ENCODE measurements at places on chromosomes 11 and 22. TPM values are rescaled to one million over a fixed set of nuclear protein-coding genes. Genes with fewer than 3 reads are reported as not detected.

DNA sequence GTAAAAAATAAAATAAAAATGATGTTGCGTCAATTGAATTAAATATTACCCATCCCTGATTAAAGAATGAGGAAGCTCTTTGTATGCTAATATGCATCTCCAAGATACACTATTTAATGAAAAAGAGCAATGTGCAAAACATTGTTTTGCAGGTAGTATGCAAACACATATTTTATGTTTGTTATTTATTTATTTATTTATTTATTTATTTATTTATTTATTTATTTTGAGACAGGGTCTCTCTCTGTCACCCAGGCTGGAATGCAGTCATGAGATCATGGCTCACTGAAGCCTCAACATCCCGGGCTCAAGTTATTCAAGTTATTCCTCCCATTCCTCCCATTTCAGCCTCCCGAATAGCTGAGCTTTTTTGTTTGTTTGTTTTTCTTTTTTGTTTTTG is 7.2 kb upstream of the CHST1 start:
- no peak for DNase-seq
- no peak overlapping the region for H3K4me3 ChIP-seq
- no peaks in the 10 kb centered on the region for H3K36me3 ChIP-seq
- peaks cover 12% of the 10 kb centered on the region for H3K27me3 ChIP-seq

- H3K27me3 ChIP-seq: no peaks in the 10 kb centered on the region
- no peak overlapping the region for H3K27ac ChIP-seq
- H3K36me3 ChIP-seq: peaks cover 23% of the 10 kb centered on the region
- H3K4me1 ChIP-seq: peaks cover 71% of the 10 kb centered on the region
- DNase-seq: no peak
Measured at GRCh38 chr11:82998697-82999096, 73.0 kb downstream of the RAB30 start.

DNA sequence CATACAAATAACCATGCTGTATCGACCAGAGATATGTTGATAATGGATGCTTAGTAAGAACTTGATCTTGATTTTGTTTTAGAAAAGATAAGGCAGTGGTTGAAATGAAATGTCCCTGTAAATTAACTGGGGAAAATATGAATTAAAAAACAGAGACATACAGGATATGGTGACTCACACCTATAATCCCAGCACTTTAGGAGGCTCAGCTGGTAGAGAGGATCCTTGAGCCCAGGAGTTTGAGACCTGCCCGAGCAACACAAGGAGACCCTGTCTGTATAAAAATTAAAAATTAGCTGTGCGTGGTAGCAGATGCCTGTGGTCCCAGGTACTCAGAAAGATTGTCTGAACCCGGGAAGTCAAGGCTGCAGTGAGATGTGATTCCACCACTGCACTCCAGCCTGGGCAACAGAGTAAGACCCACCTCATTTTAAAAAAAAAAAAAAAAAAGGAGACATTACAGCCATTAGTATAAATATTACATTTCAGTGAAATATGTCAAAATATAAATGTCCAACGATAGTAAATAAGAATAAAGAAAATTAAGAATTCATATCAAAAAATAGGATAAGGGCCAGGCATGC is 4.6 kb downstream of the PICALM start:
- peak overlapping the region; percentile 95 for H3K4me3 ChIP-seq
- peaks cover 39% of the 10 kb centered on the region for H3K4me1 ChIP-seq
- no peaks in the 10 kb centered on the region for H3K27me3 ChIP-seq
- DNase-seq: no peak

- no peak overlapping the region for H3K27ac ChIP-seq
- H3K4me1 ChIP-seq: no peaks in the 10 kb centered on the region
- no peak for DNase-seq
Measured at GRCh38 chr22:40932396-40932795, 18.8 kb upstream of the RBX1 start.

DNA sequence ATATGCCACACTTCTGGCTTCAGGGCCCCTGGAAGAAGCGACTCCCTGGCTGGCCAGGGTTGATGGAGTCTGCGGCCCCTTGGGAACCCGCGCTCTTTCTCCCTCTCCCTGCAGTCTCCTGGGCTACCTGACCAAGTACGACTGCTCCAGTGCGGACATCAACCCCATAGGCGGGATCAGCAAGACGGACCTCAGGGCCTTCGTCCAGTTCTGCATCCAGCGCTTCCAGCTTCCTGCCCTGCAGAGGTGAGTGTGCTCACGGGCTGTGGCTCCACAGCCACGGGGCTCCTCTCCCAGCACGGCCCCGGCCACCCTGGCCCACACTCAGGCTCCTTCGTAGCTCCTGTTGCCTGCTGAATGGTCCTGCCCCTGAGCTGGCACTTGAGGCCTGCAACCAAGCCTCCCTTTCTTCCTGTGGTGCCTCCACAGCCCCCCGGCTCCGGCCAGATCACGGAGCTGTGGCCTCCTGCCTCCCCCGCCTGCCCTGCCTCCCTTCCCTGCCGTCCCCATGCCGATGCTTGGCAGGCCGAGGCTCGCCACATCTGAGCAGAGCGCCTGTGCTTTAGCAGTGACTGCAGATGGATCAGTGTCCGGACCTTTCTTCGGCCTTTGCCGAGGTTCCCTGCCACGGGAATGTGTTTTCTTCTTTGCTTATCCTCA is 36.2 kb upstream of the KRTAP5-7 start:
- H3K4me1 ChIP-seq: peaks cover 23% of the 10 kb centered on the region
- no peak for DNase-seq
- no peak overlapping the region for H3K4me3 ChIP-seq

DNA sequence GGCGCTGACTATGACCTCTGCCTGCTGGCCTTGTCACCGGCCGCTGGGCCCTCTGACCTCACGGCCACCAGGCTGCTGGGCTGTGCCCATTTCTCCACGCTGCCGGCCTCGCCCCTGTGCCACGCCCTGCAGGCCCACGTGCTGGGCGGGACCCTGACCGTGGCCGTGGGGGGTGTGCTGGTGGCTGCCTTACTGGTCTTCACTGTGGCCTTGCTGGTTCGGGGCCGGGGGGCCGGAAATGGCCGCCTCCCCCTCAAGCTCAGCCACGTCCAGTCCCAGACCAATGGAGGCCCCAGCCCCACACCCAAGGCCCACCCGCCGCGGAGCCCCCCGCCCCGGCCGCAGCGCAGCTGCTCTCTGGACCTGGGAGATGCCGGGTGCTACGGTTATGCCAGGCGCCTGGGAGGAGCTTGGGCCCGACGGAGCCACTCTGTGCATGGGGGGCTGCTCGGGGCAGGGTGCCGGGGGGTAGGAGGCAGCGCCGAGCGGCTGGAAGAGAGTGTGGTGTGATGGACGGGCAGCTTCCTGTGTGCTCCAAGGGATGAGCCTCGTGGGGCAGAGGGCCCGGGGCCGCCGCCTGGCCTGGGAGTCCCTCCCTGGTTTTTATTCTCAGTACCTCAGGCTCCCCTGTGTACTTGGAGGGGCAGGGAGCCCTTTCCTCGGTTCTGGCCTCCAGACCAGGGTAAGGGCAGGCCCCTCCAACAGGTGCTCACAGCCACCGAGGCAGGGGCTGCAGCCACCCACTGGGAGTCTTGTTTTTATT is 3.0 kb downstream of the LRFN4 start:
- H3K4me3 ChIP-seq: no peak overlapping the region
- no peaks in the 10 kb centered on the region for H3K36me3 ChIP-seq
- no peak for DNase-seq
- H3K27me3 ChIP-seq: no peaks in the 10 kb centered on the region
- H3K27ac ChIP-seq: no peak overlapping the region
- H3K4me1 ChIP-seq: peaks cover 3% of the 10 kb centered on the region

- H3K27ac ChIP-seq: no peak overlapping the region
- H3K4me3 ChIP-seq: no peak overlapping the region
- H3K4me1 ChIP-seq: no peaks in the 10 kb centered on the region
Measured at GRCh38 chr11:125148743-125149142, 15.8 kb upstream of the PKNOX2 start.

Gene ACR
- total RNA-seq: not detected

- H3K27ac ChIP-seq: no peak overlapping the region
- no peak overlapping the region for H3K4me3 ChIP-seq
- no peaks in the 10 kb centered on the region for H3K36me3 ChIP-seq
Measured at GRCh38 chr11:10631761-10632160, 61.8 kb downstream of the IRAG1 start.

Gene NELL1
- total RNA-seq: not detected

Data from activated T-helper 2 cell treated with anti-CD3 and anti-CD28 coated beads, Interferon-gamma antibody, Interleukin-2, Interleukin-4, amounts not matched to agents 10 μg/mL and 5 μg/mL and 100 μg/mL, durations not matched to agents 14 hours and 24 hours and 36 hours (primary cell).